ENCODE measurements at places on chromosomes 5 and 9.
A peak's percentile ranks its signal among the peaks of the same experiment; 100 is the strongest.

GRCh38 chr5:96320797-96321196 is 112.3 kb downstream of the PCSK1 start:
- DNase-seq, result no peak

- peak; percentile 24 for DNase-seq
These were observed 52.2 kb upstream of the DAB2IP start for GRCh38 chr9:121598965-121599871.

DNA sequence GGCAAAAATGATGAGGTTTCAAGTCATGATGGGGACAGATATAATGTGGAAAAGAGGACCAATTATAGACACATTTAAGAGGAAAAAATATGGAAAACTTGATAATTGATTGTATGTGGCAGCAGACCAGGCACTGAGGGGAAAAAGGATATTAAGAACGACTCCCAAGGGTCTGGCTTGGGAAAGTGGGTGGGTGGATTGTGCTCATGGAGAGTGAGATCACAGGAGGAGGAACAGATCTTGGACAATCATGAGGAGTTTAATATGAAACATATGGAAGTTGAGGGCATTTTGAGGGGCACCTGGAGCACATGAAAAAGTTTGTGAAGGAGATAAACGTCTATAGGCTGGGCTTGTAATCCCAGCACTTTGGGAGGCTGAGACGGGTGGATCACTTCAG is 454.3 kb upstream of the KLF4 start:
- no peak for DNase-seq

- DNase-seq, result no peak
These were observed 1151.8 kb downstream of the CDH12 start for GRCh38 chr5:21701317-21701716.

GRCh38 chr5:146947181-146947941 is 68.8 kb upstream of the PPP2R2B start:
- no peak for DNase-seq

DNA sequence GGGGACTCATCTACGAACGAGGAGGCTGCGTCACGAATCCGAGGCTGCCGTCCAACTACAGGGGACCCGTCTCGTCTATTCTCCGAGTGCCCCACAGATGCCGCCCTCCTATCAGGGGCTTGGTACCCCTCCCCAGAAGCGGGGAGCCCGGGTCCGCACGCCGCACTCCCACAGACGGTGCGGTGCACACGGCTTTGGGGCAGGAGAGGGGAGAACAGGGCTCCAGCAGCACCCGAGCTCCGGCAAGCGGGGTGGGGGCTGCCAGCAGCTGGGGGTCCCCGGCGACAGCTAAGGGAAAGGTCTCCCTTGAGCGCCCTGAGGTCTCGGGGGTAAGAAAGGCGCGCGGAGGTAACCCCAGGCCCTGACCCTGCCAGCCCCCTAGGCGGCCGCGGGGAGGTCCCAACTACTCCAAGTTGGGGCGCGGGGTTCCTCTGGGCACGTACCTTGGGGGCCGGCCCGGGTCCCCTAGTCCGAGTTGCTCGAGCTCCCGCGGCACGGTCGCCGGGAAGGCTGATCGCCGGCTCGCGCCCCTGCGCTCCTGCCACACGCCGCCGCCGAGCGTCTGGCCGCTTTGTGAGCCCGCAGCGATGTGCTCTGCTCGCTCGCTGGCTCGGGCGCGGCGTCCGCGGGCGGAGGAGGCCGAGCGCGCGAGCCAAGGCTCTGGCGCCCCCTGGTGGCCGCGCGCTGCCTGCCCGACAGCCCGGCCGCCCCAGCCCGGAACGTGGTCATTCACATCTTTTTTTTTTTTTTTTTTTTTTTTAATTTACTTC is at the start of gene SPOCK1:
SPOCK1 (minus strand) TSS at position 591 of the 770 bp plus-strand sequence.
- peak; percentile 50 for DNase-seq

DNA sequence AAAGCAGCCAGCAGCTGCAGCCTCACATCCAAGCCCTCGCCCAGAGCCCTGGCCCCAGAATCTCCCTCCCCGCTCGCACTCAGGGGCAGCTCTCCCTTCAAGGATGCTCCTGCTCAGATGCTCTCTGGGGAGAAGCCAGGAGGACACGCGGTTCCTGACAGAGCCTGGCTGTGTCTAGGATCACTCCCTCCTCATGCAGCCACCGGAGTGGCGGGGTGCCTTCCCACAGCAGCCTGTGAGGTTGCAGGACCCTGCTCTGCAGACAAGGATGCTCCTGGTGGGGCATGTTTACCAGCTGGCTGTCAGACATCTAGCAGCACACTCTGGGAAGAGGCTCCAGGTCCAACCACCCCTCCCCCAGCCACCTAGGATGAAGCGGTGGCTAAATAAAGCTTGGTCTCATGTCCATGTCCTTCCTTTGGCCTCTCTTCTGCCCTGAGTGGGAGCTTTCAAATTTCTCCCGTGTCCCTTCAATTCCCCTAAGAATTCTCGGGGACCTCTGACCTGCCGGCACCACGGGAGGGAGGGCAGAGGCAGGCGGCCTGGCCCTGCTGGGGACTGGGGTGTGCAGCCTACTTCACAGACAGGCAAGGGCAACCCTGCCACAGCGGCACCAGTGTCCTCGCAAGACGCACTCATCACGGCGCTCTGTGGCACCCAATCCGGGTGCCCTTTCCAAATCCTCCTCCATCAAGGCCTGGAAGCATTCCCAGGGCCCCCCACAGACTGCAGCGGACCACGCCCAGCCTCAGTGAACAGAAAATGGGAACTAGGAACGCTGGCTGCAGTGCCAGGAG is 88.3 kb upstream of the SARDH start:
- DNase-seq, result no peak

All from NCI-H1105 treated with DMSO at 0.1 percent for 48 hours (cell line).